Activated CD4-positive, CD25-positive, alpha-beta regulatory T cell treated with anti-CD3 and anti-CD28 coated beads, Interleukin-2, amount 50 U/mL, for 16 hours (primary cell): ENCODE measurements at places on chromosomes 13 and 19.

- DNase-seq = no peak
These were observed 4.4 kb upstream of the WIZ start for GRCh38 chr19:15453906-15454860.

DNA sequence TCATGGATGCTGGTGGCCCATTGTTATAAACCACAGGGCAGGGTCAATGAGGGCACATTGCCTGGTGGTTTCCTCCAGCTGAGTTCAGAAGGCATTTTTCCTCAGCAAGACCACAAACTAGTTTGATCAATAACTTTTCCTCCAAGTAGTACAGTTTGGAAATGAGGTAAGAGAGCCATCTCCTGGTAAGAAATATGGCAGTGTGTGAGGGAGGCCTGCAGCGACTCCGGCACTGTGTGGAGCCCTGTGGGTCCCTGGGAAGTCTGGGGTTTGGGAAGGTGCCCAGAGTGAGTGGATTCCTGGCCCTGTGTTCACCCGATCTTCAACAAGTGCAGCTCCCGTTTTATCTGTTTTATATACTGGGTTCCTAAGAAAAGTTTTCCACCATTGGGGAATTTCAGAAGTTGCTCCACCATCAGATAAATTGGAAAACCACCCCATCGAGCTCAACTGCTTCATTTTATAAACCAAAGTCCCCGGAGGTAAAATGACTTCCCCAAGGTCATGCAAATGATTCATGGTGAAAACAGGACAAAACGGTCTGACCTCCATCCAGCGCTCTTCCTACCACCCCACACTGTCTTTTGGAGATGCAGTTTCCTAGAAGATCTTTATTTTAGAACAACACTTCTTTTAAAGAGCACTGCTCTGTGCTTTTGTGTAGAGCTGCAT, 148.4 kb downstream of the KATNAL1 start:
- no peak for DNase-seq

GRCh38 chr19:35717665-35718344, at the start of gene KMT2B:
Gene KMT2B, plus strand, starts transcription at chr19:35718003. Its CDS starts 16 bp downstream, at chr19:35718019.
- no peak for DNase-seq

DNA sequence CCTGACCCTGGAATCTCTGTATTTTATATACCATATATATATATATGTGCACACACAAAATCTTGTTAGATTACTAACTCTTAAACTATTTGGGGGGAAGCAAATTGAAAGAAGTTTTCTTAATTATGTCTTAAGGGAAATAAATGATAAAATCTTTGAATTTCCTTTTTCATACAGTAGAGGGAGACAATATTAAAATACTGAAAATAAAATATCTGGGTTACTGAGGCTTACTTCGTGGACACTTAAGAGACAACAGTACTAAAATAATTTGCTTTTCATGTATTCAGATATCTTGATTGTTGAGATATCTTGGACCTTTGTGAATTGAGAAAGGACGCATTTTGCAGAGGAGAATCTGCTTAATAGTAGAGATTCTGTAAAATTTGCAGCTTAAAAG, 17.0 kb downstream of the SUGT1 start:
- DNase-seq = no peak

DNA sequence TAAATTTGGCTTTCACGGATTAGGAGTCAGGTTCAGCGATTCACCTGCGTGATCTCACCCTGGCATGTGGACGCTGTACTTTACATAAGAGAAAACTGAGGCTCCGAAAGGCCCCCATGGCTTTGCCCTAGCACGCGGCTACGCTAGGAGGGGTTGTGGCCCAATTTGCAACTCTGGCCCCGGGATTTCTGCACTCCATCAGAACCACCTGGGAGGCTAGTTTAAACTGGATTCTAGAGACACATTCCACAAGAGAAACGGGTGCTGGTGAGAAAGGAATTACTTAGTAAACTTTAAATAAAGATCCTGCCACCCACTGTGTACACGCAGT, 6.2 kb downstream of the BCL3 start:
- no peak for DNase-seq

DNA sequence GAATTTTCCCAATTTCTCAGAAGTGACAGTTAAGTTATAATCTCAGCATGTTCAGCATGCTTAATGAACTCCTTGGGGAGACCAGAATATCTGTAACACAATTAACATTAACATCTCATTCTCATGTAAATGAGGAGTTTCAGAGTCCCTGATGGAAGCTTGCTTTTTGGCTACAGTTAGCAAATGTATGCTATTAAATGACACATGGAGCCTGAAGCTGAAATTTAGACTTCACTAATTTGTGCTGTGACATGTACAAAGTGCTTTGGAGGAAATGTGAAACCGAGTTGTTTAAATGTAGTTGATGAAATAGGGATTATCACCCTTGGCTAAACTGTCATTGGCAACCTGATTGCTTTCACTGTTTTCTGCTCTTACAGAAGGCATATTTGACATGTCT, 2265.1 kb upstream of the PCDH20 start:
- no peak for DNase-seq

- no peak for DNase-seq
These were observed 1461.6 kb downstream of the PCDH9 start for GRCh38 chr13:65768545-65768944.
